Sigmoid colon (tissue), 7 donors: ENCODE measurements at places on chromosomes 6 and 20. TPM values are rescaled to one million over a fixed set of nuclear protein-coding genes. Genes with fewer than 3 reads are reported as not detected.
A peak's percentile ranks its signal among the peaks of the same experiment; 100 is the strongest.

The CFAP61 gene
- polyA plus RNA-seq, result 0.60 TPM

The ADGB gene
- polyA plus RNA-seq, result not detected

The SLC17A3 gene
- not detected for polyA plus RNA-seq

The ID1 gene
- polyA plus RNA-seq, result 342 TPM

The BPIFB3 gene
- polyA plus RNA-seq, result not detected

The PGBD1 gene
- 1.3 TPM for polyA plus RNA-seq

The RPS6KA2 gene
- 14.7 TPM for polyA plus RNA-seq

The WFDC2 gene
- polyA plus RNA-seq, result 29.6 TPM

The GSTA3 gene
- polyA plus RNA-seq, result not detected

DNA sequence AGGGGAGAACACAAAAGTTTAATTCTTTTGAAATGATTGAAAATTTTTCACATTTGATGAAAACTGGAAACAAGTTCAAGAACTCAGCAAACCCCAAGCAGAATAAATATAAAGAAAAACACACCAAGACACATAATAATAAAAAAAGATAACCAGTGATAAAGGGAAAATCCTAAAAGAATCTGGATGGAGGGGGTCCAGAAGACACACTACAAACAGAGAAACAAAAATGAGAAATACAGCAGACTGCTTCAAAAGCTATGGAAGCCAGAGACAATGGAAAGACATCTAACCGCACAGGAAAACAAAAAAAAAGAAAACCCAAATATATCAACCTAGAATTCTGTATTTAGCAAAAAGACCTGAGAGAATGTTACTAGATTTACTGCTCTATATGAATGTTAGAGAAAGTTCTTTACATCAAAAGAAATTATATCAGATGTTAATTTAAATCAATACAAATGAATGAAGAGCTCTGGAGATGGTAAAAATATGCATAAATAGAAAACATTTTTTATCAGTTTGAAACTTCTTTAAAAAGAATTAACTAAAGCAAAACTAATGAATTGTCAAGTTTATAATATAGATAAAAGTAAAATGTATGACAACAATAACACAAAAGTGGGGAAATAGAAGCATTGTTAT is 310.7 kb upstream of the PREP start:
- no peak for DNase-seq

DNA sequence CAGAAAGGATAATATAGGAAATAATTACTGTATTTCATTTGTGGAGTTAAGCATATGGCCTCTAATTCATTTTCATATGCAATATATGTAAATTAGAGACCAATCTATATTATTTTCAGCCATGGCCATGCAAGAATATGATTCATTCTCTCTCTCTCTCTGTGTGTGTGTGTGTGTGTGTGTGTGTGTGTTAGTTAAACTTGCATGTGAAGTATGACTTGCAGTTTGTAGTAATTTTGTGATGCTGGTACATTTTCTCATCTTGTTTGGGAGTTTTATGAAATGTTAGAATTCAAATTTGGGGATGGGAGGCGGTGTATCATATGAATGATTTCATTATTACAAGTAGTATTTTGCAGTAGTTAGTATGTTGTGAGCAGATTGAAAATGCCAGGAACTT is 74.8 kb downstream of the JARID2 start:
- no peak for DNase-seq

- DNase-seq, result no peak
These were observed 25.2 kb downstream of the SNPH start for GRCh38 chr20:1291191-1291741.

DNA sequence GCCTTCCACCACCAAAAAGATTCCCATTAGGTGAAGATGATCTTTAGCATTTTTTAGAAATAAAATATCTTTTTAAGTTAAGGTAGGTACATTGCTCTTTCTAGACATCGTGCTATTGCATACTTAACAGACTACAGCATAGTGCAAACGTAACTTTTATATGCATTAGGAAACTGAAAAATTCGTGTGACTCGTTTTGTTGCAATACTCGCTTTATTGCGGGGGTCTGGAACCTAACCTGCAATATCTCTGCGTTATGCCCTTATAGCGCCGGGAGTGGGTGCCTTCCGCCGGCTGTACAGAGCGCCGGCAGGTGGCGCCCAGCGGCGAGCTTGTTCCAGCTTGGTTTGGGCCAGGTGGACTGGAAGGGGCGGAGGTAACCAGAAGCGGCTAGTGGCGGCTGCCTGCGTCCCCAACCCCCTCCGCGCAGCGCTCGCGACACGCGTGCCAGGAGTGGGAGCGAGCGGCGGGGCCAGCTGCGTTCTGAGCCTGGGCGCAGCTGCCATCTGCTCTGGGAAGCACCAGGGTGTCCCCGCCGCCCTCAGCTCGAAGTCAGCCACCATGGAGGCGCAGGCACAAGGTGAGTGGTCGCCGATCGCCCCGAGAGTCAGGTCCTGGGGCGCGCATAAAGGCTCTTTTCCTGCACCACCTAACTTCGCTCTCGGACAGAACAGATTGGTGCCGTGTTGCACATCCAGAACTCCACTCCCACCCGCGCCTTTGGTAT is at the start of gene TPD52L1:
TSS of gene TPD52L1 (plus strand) at position 383 of the 727 bp plus-strand sequence. CDS start at position 562, 179 bp downstream.
- peak; percentile 87 for DNase-seq

DNA sequence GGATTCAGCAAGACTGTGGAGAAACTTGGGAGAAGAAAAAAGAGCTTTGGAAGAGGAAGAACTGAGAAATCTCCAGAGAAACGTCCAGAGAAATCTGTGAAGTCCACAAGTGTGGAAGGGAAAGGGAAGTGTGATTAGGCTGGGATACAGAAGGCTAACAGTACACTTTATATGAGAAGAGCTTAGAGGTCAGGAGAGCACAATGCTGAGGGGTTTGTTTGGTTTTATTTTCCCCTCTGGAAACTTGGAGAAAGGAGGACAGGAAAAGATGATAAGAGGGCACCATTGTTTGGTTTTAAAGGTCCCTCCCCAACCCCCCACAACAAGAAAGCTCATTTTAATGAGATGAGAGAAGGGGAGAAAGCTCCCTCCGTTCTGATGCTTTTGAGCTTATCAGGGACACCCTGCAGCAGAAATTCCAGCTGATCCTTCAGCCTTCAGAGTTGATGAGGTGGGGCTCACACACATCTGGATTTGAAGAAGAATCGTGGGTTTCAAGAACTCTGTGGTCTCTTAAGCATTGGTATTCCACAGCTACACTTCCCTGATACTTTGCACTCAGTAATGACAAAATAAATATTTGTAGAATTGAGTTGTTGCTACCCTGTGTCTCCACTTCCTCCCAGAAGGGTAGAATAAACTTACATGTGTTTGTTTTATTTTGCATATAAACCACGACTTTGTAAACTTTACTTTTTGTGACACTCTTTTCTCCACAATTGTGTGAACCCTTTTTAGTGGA is 1.9 kb downstream of the NT5E start:
- no peak for DNase-seq

DNA sequence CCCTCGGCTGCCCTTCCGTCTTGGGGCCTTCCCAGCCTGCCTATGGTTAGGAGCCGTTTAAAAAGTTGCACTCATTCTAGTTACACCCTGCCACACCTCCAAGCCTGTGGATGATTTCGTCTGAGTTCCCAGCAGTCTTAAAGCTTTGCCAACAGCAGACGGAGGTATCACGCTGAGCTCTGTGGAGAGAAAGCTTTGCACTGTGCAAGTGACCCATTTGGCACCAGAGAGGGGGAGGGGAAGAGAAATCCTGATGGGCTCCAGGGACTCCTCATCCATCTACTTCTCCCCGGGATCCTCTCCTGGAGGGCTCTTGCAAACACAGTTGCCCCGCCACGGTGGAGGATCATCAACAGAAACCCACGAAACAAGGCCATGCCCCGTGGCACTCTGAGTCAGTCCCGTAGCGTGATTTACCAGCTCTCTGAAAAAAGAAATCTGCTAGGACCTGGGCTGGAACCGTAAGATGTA is 98.8 kb upstream of the CITED2 start:
- DNase-seq, result peak; percentile 66

GRCh38 chr6:19337101-19337500 is 500.1 kb upstream of the ID4 start:
- DNase-seq, result no peak

GRCh38 chr6:78347191-78347916 is 520.0 kb upstream of the IRAK1BP1 start:
- DNase-seq, result no peak

DNA sequence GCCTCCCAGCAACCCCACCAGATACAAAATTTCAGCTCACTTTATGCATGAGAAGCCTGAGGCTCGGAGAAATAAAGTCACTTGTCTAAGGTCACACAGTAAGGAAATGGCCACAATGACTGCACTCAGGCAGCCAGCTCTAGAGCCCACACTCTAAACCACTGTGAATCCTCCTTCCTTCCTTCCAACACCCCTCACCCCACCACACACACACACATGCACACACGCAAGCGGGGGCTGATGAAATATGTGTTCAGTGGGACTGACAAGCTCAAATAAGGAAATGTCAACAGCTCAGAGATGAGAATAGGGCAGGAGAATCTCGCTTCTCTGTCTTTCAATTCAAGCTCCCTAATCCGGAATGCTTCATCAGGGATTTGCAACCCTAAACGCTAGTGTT is 6.0 kb upstream of the BPIFA1 start:
- no peak for DNase-seq

- DNase-seq, result no peak
These were observed 151.4 kb downstream of the PHF3 start for GRCh38 chr6:63787021-63787420.

DNA sequence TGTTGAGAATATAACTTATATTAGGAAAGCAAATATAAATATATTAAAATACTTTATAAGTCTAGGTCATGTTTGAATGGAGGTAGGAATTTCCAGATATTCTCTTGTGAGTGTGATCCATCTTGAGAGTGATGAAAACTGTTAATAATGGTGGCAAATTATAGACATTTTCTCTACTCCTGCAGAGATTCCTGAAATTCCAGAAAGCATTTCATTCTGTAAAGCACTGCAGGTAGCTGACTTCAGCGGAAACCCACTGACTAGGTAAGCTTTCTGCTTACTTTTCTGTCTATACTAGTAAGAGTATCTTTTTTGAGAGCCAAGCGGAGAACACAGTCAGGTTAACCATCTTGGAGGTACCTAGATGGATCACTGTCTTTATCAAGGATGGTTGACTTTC is 84.0 kb downstream of the LRRC1 start:
- DNase-seq, result no peak

- no peak for DNase-seq
These were observed 59.7 kb upstream of the TMEM181 start for GRCh38 chr6:158500016-158500735.

- DNase-seq, result no peak
These were observed 6.5 kb downstream of the PXDC1 start for GRCh38 chr6:3744901-3745470.

- DNase-seq, result no peak
These were observed 921.9 kb upstream of the EYS start for GRCh38 chr6:66628917-66629316.

DNA sequence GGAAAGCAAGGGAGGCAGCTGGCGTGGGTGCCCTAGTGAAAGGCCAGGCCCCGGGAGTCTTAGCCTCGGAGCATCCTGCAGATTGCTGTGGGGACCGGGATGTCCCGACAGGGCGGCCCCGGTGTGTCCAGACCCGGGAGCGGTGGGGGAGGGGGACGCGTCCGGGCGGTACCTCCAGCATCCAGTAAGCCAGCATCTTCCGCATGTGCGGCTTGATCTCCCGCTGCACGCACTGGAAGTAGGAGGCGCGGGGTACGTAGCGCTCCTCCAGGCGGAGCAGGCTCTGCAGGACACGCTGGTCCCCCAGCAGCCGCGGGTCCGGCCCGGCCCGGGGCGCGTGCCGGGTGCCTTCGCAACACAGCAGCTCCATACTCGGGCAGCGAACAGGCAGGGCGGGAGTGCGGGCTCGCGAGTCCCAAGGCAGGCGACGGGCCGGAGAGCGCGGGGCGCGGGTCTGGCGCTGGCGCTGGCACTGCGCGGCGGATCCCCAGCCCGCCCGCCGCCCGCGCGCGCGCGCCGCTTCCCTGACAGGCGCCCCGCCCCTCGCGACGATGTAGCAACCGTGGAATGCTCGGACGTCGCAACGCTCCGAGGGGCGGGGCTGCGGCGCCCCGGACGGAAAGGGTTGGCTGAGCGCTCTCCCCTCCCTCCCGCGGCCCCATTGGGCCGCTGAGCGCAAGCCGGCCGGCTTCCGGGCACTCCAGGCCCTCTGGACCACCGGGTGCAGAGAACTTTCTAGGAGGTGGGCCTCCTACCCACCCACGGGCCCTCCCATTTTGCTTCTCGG is at the start of gene CCND3:
TSS of gene CCND3 (minus strand) at position 529 of the 787 bp plus-strand sequence. CDS start at position 370, 159 bp downstream.
- DNase-seq, result peak; percentile 94

DNA sequence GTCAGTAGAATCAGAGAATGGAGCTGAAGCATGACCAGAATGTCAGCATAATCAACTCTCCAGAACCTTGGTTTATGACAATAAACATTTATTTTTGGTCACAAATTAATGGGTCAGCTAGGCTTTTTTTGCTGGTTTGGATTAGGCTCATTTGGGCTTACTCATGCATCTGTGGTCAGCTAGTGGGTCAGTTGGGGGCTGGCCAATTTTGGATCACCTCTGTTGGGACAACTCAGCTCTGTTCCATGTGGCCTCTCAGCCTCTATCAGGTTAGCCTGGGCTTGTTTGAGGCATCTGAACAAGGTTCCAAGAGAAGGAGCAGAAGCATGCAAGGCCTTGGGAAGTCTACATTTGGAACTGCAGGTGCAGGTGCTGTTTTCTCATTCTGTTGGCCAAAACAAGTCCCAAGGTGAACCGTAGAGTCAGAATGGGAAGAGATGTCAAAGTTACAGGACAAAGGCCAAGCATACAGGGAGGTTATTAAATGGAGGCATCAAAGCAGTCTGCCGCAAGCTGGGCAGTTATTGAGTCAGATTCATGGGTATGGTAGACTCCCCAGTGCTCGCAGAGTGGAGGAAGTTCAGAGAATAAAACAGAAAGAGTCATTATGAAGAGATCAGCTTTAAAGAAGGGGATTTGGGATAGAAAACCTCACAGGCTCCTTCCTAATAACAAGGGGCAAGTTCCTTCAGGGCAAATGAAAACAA is 173.0 kb downstream of the PLCB4 start:
- DNase-seq, result no peak

- DNase-seq, result no peak
These were observed 5.5 kb downstream of the ZDHHC14 start for GRCh38 chr6:157386454-157386853.

GRCh38 chr20:21529863-21530262 is 16.0 kb upstream of the NKX2-2 start:
- DNase-seq, result no peak

DNA sequence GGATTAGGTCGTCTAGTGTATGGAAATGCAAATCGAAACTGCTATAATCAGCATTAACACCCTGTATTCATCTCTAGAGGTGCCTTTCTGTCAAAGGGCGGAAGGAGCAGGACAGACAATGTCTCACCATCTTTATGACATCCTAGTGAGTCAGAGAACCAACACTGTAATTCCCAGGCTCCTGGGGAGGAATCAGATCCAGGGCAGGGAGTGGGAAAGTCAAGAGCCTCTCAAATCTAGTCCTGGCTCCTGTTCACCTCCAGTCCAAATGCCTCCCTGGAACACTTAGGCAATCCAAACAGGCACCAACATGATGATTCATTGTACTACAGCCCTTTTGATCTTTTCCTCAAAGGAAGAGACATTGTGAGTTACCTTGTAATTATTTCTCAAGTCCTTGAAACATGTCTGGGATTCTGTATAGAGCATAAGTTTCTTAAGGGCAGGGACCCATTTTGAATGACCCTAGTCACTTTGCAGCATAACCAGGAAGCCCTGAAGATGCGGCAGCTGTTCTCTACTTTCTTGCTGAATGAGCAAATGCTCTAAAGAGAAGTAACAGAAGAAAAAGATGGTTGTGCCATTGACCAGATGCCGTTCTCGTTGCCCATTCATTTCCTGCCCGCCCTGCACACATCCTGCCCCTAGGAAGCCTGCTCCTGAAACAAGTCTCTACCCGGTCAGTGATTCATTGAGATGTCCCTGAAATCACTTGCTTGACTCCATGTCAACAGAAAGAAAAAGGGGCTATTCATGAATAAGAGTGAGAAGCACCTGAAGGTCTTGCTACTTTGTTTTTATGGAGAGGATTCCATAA is 112.8 kb upstream of the JARID2 start:
- peak; percentile 55 for DNase-seq
